Activated naive CD8-positive, alpha-beta T cell treated with anti-CD3 and anti-CD28 coated beads, Interleukin-2, amount 50 U/mL, for 24 hours (primary cell): ENCODE measurements at places on chromosomes 3 and 15.

DNA sequence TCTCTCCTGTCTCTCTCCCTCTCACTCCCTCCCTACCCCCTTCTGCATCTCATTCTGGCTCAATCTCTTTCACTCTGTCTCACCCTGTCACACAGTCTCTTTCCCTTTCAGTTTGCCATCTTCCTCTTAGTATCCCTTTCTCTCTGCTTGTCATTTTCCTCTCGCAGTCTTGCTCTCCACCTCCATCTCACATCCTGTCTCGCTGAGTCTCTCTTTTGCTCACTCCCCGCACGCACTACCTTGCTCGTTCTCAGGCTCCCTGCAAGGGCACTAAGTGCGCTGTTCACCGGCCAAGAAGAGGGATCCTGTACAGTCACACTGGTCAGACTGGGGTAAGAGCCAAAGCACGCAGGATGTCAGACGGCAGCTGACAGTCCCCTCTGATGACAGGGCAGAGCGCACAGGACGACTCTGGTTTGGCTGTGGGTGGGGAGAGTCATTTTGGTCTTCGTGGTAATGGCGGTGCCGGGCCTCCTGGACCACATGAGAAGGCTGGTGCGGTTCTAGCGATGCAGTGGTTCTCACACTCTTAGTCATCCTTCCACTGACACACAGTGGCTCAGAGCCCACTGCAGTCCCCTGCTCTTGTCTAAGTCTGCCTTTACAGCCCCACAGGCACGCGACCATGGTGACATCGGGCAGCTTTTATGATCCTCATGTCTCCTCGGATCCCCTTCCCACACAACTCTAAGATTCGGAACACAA is 356.8 kb downstream of the FOXP1 start:
- DNase-seq = peak; percentile 87

DNA sequence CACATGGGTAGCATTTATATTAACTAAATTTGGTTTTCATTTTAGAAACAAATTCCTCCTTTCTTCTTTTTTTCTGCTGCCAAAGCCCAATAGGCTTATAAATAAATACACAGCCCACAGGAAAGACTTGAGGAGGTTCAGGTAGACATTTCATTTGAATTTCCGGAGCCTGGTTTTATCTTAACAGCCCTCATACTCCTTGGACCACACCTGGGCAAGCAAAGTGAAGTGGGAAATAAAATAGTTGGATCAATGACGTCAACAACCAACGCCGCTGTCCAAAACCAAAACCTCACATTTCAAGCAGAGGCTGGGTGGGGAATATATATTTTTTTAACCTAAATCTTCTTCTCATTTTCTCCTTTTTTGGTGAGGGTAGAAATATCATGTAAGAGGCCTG is 53.2 kb downstream of the RFTN1 start:
- no peak for DNase-seq

- no peak for DNase-seq
These were observed 36.5 kb downstream of the GOLGA6L10 start for GRCh38 chr15:82312586-82313349.

DNA sequence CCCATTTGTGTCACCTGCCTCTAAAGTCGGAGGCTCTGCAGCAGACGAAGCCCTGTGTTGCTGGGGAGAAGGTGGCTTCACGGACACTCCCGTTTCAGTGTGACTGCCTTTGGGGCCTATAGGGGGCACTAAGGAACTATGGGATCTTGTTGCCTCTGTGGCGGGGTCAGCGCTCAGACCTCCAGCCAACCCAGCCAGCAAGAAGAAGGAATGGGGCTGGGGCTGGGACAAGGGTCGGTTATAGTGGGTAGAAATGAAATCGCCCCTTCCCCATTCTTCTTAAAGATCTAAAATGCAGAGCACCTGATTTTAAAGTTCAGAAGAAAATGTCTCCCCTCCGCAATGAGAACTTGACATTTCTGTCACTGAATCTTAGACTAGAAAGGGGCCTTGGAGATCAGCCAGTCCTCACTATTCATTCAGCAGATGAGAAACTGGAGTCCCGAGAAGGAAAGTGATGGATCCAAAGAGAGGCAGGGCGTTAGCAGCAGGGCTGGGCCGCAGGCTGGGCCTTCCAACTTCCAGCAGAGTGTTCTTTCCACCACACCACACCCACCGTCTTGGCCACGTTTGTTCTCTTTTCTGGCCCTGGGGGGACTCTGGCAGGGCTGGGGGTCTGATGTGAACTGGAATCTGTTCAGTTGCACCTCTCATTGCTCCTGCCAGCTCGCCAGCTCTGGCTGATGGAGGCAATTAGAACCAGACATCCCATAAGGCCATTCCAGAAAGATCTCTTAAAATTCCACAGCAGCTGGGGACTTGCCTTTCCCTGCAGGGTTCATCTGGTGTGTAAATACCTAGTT is 195.4 kb downstream of the OPA1 start:
- peak; percentile 28 for DNase-seq

- DNase-seq = peak; percentile 23
These were observed 39.4 kb upstream of the LMOD3 start for GRCh38 chr3:69161587-69162307.

GRCh38 chr3:133525435-133525834 is 48.1 kb upstream of the CDV3 start:
- DNase-seq = no peak

- no peak for DNase-seq
These were observed 470.8 kb upstream of the ROBO1 start for GRCh38 chr3:80238606-80239005.

GRCh38 chr3:197519801-197520211 is 36.0 kb downstream of the BDH1 start:
- no peak for DNase-seq

GRCh38 chr3:134001251-134001650 is 28.5 kb downstream of the SLCO2A1 start:
- no peak for DNase-seq

DNA sequence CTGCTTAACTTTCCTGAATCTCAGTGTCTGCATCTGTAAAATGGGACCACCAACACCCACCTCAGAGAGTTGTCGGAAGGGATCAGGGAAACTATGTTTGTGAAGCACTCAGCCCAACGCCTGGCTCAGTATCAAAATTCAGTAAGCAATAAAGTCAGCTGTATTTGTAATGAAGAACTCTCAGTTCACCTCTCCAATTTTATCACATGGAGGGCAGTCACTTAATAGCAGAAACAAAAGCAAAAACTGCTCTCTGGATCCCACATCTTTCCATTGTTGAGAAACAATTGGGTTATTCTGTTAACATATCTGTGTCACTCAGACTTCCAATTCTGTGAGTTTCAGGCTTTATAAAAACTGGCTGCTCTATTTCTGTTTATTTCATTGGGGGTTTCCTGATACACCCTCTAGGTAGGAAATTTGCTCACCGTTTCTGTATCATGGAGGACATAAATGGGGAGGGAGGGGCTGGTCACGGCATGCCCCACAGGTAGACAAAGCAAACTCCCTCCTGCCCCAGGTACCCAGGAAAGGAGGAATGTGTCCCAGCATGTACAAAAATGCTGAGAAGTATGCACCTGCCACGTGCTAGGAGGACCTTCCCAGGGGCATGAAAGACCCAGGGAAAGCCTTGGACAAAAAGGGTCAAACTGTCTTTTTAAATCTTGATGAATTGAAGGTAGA is 81.4 kb upstream of the LMOD3 start:
- no peak for DNase-seq

- DNase-seq = no peak
These were observed 69.3 kb downstream of the NTRK3 start for GRCh38 chr15:88187195-88187594.

DNA sequence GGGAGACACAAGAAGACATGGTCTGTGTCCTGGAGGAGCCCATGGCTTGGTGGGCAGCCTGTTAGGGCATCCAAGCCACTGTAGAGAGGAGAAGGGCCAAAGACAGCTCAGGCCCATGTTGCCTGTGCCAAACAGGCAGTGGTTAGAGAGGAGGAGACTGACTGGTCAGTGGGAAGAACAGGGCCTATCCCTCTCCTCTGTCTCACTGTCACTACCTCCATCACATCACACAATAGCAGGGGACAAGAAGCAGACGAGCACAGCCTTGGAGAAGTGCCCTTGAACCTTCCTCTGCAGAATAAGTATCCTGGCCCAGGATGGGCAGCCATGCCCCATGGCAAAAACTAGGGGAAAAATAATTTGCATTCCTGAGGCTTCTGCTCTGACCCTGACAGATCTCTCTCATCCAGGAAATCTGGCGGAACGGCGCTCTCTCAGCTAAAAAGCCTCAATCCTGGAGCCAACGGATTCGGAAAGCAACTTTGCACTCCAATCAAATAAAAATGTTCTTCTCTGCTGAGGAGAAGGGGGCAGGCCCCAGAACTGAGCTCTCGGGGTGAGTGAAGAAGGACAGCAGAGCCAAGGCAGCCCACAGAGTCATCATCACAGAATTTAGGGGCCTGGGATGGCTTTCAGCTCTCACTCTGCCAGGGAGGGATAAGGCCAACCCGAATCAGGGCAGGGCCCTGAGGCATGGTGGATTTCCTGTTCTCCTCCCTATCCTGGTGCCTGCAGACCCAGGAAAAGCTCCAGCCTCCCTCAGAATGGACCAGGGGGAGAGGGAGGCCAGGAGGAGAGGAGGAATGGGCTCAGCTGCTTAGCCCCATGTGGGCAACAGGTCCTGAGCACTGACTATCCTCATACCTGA is 1.6 kb downstream of the SHF start:
- no peak for DNase-seq

DNA sequence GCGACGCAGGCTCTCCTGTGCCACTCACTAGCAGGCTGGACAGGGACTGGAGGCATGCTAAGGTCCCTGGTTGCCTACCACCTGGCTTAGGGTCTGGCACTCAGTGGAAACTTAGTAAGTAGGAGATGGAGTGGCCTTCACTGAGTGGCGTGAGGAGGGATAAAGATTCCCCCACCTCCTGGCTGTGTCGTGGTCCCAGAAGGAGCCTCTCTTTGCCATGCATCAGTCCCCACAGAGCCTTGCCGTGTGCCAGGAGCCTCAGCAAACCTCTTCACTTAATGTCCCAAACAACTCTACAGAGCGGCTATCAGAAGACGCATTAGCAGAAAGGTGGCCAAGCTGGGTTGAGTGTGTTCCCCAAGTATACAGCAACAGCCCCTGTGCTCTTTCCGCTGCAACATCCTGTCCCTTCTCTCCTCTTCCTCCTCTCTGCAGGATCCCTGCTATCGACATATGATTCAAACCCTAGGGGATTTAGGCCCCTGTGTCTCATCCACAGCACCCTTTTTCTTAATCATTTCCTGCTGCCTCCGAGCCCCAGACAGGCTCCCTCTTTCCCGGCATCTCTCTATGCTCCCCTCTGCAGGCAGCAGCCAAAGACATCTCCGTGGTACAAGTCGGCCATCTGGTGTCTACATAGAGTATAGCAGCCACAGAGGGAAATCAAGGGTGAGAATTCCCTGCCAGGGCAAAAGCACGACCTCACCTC is 66.7 kb downstream of the SLC6A1 start:
- peak; percentile 38 for DNase-seq

DNA sequence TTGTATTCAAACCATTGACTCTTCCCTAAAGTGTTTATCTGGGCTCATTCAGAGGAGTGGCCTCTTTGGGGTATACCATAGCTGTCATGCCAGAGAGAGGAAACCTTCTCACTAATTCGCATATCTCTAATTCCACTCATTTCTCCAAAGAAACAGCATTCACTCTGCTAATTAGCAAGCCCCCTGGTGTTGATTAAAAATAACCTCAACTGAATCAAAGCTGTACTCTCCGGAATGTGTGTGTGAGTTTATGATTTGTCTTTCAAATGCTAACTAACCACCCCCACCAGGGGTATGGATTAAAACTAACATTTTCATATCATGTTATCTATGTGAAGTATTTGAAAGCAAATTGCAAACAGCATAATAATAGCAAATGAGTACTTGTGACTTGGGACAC is 45.5 kb downstream of the PAQR5 start:
- DNase-seq = no peak

DNA sequence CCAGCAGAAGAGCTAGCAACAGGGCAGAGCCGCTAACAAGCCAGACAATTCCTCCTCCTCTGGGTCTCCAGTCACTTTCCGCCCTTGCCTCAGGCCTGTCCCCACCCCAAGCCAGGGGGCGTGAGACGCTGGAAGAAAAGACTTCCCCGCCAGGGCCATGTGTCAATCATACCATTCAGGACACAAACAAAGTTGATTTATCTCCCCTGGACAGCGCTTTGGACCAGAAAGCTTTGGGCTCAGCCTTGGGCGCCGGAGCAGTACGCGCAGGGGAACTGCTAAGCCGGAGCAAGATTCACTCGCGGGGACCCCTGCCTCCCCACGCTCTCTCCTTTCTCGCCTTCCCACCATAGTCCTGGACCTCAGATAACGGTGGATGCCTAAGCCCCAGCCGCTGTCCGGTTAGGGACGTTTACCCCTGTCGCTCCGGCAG is 479 bp downstream of the LRRC2 start:
- DNase-seq = no peak

DNA sequence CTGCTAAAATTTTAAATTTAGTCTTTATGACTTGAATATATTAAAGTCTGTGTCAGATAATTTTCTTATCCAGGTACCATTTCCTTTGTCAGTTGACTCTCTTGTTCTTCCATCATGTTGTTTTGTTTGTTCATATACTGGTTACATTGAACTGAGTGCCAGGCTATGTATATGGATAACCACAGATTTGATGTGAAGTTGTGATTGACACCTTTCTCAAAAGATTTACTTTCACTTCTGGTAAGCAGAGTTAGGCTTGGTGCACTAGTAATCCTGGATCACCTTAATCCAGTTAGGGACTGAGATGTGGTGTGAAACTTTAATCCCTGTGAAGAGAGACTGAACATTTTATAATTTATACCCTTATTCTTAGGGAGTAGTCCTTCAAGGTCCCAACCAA is 99.4 kb downstream of the ADAM10 start:
- no peak for DNase-seq

DNA sequence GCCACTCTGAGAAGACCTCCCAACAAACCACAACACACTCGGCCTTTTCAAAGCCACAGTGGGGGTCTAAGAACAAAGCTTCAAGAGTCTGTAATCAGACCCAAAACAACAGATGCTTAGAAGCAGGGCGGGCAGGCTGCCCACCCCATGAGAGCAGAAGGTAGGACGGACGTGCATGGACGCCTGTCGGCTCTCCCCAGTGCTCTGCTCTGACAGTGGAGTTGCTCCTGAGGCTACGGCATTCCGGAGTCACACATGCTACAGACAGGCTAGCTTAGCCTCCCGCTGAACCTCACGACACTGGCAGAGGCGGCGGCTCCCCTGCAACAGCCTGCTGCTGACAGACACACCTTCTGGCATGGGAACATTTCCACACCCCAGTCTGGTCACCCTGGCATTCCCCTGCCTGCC is 33.5 kb downstream of the SLCO2A1 start:
- DNase-seq = no peak

DNA sequence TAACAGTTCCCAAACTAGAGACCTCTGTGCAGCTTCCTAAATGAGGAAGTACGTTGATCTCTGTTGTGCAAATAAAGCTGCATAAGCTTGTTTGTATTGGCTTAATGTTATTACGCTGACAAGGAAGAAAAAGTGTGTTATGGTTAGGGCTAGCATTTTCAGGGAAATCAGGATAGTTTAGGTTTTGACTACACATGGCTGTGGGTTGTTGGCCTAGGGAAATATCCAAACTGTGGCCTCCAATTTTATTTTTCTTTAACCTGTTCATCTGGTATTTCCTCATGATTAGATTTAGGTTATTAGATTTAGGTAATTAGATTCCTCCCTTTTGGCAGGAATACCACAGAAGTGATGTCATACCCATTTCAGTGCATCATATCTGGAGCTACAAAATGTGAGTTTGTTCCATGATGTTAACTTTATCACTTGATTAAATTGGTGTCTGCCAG is 8.7 kb upstream of the MCCC1 start:
- DNase-seq = no peak

- no peak for DNase-seq
These were observed 375.1 kb downstream of the FOXP1 start for GRCh38 chr3:71208211-71209095.
